ENCODE measurements at places on chromosomes 4 and X.

DNA sequence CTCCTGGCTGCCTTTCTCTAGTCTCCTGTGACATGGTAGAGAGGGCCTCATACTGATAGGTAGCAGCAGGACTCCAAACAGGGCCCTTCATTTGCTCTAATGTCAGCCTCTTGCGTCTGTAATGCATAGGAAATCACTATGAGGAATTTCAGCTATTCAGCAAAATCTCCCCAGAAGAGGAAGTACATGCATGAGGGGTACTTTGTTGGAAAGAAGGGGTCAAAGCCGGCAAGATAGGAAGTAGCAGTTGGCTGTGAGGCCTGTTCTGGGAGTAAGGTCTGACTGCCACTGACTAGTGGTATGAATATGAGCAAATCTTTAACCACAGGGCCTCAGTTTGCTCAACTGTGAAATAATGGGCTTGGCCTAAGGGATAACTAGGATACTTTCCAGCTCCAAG lies 283.2 kb downstream of the ARHGAP10 start:
- no peak for DNase-seq

- peak; percentile 32 for DNase-seq
Observed at GRCh38 chr4:169988252-169988651, 37.9 kb downstream of the MFAP3L start.

GRCh38 chr4:88971536-88971935 lies 85.4 kb downstream of the FAM13A start:
- no peak for DNase-seq

DNA sequence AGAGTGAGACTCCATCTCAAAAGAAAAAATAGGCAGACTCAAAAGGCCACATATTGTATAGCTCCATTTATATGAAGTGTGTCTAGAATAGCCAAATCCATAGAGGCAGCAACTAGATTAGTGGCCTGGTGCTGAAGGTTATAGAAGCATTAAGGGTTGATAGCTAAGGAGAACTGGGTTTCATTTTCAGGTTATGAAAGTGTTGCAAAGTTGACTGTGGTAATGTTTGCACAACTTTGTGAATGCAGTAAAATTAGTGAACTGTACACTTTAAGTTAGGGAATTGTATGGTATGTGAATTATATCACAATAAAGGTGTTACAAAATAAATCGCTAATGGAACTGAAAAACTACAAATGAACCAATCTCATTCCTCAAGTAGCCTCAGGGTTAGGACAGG lies 28.3 kb downstream of the TXLNG start:
- DNase-seq: no peak

DNA sequence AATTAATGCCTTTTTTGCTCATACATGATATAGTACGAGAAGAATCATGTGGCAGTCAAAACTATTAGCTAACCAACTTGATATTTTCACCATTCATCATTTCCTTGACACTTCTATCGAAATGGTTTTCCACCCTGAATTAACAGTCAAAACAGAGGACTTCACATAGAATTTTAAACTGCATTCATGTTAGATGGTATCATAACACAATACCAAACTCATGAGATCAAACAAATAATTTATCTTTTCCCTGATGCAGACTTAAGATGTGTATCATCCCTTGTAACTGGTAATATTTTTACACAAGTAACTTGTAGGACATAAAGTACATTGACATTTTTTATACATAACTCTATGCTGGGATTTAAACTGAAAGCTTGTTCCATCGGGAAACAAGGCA lies 18.2 kb upstream of the ANTXR2 start:
- peak; percentile 24 for DNase-seq

DNA sequence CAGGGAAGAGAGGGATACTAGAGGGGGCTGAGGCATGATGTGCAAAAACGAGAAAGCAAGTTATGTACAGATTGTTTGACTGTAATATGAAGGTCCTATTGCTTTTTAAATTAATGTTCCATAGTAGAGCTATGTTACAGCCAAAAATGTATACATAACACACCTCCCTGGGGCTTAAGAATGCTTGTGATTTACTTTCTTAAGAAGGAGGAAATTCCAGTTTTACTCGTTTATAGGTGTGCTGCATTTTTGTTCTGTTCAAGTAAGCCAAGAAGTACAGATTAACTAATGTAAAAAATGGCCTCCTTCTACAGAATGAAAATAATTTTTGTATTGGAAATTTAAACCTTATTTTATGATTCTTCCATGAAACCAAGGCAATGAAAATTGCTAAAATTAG lies 614.4 kb upstream of the NR3C2 start:
- DNase-seq: no peak

DNA sequence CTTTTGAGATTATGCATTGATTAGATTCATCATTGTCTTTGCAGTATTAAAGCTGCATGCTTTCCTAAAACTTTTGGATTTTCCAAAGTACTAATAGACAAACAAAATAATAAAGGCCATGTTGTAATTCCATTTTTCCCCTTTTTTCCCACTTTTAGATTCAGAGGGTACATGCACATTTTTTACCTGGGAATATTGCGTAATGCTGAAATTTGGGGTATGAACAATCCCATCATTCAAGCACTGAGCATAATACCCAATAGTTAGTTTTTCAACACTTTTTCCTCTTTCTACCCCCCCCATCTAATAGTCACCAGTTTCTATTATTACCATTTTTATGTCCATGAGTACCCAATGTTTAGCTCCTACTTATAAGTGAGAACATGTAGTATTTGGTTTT lies 1863.6 kb downstream of the STIM2 start:
- DNase-seq: no peak

DNA sequence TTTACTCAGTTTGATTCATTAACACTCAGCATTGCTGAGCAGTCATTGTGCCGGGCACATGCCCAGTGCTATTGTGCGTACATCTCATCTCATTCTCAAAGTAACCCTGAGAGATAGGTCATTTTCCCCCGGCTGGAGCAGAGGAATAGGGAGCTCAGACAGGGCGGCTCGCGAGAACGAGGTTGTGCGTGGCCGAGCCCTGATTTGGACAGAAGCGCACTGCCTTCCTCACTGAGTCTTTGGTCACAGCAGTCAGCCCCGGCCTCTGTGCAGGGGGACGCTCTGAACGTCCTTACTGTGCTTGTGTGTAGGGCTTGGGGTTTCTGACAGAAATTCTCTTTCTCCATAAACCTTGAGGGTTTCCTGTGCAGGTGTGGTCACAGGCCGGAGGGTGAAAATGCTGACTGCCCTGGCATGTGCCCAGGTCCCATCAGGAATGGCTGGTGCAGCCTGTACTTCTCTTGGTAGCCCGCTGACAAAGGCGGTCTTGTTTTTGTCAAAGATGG lies 39.5 kb downstream of the NOP14 start:
- no peak for DNase-seq

DNA sequence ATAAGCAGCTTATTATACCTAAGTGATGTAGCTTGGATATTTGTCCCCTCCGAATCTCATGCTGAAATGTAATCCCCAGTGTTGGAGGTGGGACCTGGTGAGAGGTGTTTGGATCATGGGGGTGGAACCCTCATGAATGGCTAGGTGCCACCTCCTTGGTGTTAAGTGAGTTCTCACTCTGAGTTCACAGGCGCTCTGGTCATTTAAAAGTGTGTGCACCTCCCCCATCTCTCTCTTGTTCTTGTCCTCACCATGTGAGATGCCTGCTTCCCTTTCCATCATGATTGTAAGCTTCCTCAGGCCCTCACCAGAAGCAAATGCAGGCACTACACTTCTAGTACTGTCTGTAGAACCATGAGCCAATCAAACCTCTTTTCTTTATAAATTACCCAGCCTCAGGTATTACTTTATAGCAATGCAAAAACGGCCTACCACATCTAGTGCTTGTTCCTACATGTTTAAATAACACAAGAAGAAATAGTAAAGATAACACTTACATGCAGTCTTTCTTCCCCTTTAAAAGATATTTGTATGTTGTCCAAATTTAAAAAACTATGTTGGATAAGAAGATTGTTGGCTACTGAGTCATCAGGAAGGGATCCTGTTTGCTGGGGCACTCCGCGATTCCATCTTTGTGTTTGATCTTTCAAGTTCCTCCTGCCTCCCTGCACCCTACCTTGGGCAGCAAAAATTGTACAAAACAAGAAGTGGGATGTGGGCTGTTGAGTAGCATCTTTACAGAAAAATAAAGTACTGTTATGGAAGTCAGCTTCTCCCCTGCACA lies 29.7 kb downstream of the PPP1R2C start:
- DNase-seq: peak; percentile 59

DNA sequence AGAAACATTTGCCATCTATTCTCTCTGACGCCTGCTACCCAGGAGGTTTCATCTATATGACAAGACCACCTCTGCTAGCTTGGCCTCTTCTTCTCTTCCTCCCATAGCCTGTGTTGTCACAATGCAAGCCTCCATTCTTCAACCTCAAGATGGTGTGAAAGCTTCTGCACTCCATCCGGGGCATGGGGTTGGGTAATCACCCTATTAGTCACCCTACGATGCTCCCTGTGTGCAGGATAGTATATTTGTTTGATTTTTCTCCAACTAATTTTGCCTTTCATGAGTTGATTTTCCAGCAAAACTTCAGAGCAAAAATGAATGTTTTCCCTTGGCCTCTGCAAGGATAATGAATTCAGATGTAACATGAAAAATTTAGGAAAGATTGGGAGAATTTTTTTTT lies 128.0 kb upstream of the STS start:
- DNase-seq: peak; percentile 53

DNA sequence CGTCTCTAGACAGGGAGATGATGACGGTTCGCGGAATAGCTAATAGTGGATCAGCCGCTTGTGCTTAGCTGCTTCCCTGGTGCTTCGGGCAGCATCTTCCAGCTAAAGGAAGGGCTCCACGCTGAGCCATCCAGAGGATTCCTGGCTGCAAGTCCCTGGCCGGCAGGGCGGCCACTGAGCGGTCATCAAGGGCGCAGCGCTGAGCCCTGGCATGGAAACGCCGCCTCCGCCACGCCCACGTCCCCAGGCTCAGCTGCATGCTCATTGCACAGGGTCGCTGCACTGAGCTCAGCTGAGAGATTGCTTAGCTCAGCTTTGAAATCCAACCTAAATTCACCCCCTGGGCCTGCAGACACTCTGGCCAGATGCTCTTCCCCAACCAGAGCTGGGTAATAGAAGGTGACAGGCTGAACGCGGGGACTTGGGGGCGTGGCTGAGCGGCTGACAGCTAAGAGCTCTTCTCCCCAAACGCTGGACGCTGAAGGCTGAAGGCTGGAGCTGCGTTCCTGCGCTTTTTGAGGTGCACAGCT lies 118.2 kb upstream of the KIT start:
- peak; percentile 86 for DNase-seq

DNA sequence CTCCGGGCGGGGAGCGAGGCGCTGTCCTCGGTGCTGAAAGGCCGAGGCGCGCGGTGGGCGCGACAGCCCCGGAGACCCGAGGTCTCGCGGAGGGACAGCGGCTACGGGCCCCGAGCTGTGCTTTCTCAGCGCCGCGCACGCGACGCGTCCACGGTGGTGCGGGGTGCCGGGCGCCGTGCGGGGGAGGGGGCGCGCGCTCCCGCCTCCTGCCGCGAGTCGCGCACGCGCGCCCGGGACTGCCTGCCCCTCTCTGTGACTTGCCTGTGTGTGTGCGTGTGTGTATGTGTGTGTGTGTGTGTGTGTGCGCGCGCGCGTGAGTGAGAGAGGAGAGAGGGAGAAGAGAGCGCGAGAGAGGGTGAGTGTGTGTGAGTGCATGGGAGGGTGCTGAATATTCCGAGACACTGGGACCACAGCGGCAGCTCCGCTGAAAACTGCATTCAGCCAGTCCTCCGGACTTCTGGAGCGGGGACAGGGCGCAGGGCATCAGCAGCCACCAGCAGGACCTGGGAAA lies at the start of gene GRIA2:
TSS of gene GRIA2 (plus strand) at position 358 of the 511 bp plus-strand sequence. CDS start 315 bp downstream, outside the sequence.
- DNase-seq: peak; percentile 51

- DNase-seq: no peak
Observed at GRCh38 chrX:38375891-38376290, 23.5 kb downstream of the OTC start.

DNA sequence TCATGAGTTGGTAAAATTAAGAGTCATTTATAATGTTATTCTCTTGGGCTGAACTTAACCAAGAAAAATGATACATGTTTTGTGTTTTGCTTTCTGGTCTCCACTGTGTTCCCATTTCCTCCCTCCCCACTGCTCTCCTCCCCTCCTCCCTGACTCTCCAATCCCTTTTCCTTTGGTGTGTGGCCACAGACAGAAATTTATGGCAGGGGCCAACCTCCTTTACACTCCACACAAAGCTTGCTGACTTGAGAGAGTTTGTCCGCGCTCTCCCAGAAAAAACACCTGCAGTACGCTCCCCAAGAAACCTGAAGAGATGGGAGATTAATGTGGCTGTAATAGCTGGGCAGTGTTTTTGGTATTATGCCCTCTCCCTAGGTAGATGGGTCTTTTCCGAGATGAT lies 88.9 kb downstream of the ALPK1 start:
- DNase-seq: no peak

DNA sequence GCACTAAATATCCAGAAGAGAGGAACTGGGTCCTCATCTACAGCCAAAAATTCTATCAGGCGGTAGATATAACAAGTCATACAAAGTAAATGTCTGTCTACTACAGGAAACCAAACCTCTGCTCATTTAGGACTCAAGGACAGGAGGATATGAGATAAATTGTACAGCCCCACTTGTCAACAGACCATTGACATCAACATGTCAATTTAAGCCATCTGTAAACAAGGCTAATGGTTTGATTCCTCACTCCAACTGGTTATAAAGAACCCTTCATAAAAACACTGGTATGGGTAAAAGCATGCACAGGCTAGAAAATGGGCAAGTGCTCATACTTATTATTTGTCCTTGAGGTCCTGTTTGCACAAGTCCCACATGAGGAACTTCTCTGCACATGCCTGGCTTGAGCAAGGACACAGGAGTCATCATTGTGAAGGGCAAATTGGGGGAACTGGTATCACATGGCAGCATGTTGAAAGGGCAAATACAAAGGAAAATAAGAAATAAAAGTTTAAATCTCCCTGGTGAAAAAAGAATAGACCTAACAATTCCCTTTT lies 13.2 kb downstream of the RTL8B start:
- no peak for DNase-seq

GRCh38 chr4:110501826-110502225 lies 25.9 kb downstream of the ENPEP start:
- peak; percentile 51 for DNase-seq

DNA sequence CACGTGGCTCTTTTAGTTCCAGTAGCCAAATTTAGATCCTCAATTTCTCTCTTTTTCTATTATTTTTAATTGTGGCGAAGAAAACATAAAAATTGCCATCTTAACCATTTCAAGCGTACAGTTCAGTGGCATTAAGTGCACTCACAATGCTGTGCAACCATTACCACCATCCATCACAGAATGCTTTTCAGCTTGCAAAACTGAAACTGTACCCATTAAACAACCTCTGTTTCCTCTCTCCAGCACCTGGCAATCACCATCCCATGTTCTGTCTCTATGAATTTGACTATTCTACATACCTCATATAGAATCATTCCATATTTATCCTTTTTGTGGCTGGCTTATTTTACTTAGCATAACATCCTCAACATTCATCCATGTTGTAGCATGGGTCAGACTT lies 74.9 kb downstream of the METTL14 start:
- no peak for DNase-seq

Measured in foreskin fibroblast (primary cell).